Left forelimb (tissue), 1 donor: ENCODE measurements at places on chromosomes 1 and 21.

- no peak for DNase-seq
Measured at GRCh38 chr1:16087733-16088132, 14.3 kb upstream of the FAM131C start.

DNA sequence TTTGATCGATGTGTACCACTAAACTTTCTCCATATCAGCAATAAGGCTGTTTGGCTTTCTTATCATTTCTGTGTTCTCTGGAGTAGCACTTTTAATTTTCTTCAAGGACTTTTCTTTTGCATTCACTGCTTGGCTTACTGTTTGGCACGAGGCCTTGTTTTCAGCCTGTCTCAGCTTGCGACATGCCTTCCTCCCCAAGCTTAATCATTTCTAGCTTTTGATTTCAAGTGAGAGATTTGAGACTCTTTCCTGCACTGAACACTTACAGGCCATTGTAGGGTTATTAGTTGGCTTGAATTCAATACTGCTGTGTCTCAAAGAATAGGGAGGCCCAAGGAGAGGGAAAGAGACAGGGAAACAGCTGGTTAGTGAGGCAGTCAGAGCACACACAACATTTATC lies 120.6 kb upstream of the KCND3 start:
- no peak for DNase-seq

GRCh38 chr1:21298981-21299391 lies 8.7 kb upstream of the ECE1 start:
- no peak for DNase-seq

GRCh38 chr1:212152308-212152693 lies 116.8 kb downstream of the DTL start:
- no peak for DNase-seq

GRCh38 chr1:154236855-154237254 lies 16.1 kb downstream of the UBAP2L start:
- no peak for DNase-seq

GRCh38 chr1:51316846-51317120 lies 13.6 kb downstream of the TTC39A start:
- DNase-seq, result no peak

DNA sequence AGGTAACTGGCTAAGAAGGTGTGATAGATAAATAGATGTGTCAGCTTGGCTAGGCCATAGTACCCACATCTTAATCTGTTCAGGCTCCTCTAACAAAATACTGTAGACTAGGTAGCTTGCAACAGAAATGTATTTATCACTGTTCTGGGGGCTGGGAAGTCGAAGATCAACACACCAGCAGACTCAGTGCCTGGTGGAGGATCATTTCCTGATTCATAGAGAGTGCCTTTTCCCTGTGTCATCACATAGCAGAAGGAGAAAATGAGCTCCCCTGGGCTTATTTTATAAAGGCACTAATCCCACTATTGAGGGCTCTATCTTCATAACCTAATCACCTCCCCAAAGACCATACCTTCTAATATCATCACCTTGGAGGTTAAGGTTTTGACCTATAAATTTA lies 532.7 kb upstream of the OLFM3 start:
- no peak for DNase-seq

DNA sequence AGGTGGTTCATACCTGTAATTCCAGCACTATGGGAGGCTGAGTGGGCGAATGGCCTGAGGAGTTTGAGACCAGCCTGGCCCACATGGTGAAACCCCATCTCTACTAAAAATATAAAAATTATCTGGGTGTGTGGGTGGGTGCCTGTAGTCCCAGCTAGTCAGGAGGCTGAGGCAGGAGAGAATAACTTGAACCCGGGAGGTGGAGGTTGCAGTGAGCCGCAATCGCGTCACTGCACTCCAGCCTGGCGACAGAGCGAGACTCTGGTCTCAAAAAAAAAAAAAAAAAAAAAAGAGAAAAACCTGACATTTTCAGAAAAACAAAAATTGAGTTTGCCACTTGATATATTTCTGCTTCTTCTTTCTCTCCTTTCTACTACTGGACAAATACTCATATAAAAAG lies 24.3 kb downstream of the CA6 start:
- DNase-seq, result no peak

GRCh38 chr1:44035726-44036408 lies 4.6 kb upstream of the SLC6A9 start:
- no peak for DNase-seq

- DNase-seq, result no peak
Measured at GRCh38 chr1:86972262-86972661, 57.8 kb downstream of the HS2ST1 start.

DNA sequence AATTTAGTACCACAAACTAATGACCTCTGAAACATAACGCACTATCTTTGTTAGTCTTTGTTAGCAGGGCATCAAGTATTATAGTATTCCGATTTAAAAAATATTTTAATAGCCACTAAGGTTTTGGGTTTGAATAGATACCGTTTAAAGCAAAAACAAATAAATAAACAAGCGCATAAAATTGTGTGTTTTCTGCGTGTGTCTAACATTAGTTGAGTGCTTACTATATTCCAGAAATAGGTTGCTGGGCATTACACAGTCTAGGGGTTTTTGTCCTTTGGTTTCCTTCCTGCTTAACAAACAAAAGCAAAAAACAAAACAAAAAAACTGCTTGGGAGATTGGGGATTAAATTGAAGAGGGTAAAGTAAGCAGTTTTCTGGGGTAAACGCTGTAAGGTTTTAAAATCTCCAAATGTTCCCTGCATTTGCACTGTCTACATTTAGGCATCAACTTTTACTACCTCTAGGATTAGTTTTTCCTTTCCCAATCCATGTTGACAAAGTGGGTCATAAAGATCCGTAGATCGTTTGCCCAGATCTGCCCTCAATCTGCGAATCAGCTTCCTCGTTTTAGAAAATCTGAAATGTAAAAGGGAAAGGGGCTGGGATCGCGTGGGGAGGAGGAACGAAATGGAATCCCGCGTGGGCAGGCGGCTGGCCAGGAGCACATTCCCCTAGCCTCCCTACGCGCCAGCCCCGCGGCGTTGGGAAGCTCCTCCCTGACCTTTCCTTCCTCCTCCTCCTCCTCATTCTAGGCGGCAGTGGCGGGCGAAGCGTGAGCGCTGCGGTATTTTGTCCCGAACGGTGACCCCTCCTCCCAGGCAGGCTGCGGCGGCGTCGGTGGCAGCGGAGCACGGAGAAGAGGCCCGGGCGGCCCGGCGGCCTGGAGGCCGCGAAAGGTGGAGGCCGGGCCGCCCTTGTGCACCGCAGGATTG lies at the start of gene KCTD3:
Gene KCTD3 (plus strand): TSS at position 749 of the 935 bp plus-strand sequence. CDS start 382 bp downstream, outside the sequence.
- peak; percentile 88 for DNase-seq

DNA sequence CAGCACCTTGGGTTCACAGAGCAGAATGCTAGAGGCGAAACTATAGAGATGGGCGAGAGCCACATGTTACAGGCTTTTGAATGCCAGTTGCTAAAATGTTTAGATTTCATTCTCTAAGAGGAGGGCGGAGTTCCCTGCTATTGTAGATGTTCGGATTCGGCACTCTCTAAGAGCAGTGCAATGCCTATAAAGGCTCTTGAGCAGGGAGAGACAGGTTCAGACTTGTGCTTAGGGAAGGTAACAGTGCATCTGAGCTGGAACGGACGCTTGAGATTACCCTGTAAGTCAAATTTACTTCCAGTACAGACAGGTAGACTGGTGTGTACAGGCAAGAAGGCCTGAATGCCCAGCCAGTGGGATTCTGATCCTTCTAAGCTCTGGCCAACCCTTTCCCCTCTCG lies 15.3 kb downstream of the LURAP1 start:
- no peak for DNase-seq

DNA sequence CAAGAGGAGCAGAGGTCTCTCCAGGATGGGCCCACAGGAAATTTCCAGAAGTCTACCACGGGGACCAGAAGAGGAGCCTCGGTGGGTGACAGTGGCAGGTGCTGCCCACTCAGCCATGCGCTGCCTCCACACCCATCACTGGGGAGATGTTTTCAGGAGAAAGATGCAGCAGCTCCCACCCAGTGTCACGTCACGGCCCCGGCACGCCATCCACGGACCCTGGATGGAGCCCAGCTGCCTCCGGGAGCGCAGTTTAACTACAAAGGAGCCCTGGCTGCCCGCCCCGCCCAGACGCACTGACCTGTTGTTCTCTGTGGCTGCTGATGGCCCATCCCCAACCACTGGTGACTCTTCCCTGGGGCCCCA lies 6.8 kb downstream of the TSPEAR start:
- DNase-seq, result peak; percentile 62

DNA sequence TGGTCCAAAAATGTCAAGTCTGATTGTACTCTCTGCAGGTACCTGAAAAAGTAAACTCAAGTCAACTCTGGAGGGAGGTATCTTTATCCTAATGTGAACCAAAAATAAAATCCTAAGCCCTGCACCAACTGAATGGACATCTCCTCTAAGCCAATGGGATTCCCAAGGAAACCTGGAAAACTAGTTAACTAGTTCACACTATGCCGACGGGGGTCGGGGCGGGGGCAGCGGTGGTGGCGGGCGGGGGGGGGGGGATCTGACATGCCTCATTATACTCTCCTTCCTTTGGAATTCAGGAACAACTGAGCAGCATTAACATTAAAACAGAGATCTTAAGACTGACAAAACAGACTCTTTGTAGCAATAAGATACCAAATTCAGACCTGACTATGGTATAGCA lies 452.6 kb upstream of the CAMK1G start:
- no peak for DNase-seq

- no peak for DNase-seq
Measured at GRCh38 chr1:80776266-80776665, 1024.5 kb upstream of the ADGRL2 start.

DNA sequence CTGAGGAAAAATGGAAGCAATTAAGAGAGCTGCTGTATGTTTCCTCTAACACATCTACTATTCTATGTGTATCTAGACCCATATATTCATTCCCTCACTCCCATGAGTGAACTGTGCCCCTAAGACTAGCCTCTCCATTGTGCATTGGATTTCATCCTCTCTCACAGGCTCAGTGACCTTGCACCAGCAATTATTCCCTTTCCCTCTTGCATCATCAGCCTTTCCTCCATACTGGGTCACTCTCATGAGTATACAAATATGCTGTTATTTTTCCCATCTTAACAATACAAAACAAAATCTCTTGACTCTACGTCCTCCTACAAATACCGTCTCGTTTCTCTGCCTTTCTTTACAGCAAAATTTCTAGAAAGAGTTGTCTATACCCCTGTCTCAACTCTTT lies 29.4 kb upstream of the METTL18 start:
- no peak for DNase-seq

- DNase-seq, result no peak
Measured at GRCh38 chr1:180248731-180249681, 18.9 kb downstream of the LHX4 start.

DNA sequence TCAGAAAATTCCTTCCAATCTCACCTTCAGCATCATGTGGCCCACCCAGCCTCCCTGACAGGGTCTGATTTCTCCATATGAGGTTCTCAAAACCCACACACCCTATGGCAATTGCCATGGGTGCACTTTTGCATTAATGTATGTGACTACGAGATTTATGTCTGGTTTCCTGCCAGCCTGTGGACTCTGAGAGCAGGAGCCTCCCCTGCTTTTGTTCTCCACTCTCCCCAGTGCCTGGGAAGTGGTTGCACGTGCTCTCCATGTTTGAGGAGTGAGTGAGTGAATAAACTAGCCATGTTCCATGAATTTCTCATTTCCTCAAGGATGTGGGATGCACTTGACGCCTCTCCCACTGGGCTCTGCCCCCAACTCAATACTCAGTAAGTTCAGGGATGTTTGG lies 91.2 kb downstream of the ACTL8 start:
- DNase-seq, result no peak

GRCh38 chr1:147586414-147586813 lies 45.1 kb downstream of the BCL9 start:
- DNase-seq, result no peak

DNA sequence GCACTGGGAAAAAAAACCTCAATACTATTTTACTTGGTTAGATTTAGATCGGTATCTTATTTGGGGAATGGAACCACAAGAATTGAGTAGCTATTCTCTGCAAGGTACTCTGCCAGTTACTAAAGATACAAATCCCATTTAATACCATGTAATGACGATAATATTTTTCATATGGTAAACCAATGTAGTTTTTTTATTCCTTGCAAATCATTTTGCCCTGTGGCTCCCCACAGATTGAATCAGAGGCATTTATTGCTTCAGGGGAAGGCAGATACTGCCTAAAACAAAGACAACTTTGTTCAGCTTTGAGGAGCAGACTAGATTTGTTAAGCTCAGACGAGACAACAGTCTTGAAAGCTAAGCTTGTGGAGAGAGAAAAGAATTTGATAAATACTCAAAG lies 226.7 kb upstream of the RUNX1 start:
- no peak for DNase-seq

DNA sequence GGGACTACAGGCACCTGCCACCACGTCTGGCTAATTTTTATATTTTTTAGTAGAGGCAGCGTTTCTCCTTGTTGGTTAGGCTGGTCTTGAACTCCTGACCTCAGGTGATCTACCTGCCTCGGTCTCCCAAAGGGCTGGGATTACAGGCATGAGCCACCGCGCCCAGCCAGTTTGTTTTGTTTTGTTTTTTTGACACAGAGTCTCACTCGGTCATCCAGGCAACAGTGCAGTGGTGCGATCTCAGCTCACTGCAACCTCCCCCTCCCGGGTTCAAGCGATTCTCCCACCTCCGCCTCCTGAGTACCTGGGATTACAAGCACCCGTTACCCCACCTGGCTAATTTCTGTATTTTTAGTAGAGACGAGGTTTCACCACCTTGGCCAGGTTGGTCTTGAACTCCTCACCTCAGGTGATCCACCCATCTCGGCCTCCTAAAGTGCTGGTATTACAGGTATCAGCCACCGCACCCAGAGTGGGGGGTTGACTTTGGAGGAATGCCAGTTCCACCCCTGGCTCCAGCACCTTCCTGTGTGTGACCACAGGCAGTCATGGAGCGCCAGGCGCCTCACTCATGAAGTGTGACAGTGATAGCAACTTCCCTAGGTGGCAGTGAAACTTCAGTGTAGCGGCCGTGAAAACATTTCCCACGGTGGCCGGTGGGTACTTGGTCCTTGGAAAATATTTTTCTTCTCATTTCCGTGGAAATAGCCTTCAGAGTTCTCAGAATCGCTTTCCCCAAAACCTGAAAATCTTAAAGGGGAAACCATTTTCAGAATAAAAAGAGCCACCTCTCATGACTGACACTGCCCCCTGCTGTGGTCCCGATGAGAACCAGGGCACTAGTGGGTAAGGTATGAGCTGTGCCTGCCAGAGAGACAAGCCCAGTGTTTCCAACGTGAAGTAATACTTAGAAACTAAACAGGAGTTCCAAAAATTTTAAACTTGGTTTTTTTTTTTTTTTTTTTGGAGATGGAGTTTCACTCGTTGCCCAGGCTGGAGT lies 48.6 kb downstream of the WDR4 start:
- peak; percentile 18 for DNase-seq
